ENCODE measurements at places on chromosomes 16 and 17.

- no peak for DNase-seq
These were observed 81.2 kb downstream of the TIMM22 start for GRCh38 chr17:1077986-1078711.

DNA sequence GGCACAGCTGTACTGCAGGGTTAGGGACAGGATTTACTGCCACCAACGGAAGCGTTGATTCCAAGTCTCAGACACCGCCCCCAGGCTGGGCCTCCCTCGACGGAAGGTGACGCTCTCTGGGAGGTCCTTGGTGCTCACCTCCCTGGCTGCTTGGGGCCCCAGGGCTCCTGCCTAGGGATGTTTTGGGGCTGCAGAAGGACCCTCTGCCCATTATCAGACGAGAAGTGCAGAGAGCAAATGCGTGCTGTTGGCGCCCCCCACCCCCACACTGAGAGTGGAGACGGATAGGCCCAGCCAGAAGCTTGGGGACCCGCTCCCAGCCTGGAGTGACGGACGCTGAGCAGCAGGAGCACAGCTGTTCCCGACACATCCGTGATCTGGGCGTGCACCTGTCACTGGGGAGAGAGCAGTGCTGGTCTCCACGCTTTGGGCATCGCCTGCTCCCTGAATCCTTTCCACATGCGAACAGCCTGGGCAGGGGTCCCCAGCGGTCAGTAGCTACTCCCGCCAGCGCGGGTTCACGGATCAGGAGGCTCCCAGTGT is 5.1 kb upstream of the SOX8 start:
- DNase-seq: no peak

DNA sequence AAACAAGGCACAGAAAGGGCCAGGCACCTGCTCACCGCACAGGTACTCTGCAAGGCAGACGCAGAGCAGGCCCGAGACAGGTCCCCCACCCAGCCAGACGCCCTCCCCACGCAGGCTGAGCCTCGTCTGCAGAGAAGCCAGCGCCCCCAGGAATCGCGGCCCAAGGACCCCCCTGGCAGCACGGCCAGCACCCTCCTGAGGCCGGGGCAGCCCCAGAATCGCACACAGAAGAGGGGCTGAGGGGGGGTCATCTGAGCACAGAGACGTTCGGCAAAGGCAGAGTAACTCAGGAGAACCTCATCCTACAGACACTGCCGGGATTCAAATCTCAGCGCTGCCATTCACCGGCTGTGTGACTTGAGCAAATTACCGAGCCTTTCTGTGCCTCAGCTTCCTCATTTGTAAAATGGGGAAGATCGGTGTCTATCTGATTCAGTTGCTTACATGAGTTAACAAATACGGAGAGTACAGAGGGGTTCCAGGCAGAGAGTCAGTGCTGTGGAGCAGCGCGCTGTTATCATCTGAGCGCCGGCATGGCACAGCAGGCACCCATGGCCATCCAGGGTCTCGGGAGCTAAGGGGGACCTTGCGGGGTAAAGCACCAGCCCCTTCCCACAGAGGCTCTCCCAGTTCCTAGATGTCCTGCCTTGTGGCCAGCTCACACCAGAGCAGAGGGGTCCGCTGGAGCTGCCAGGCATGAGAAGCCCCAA is 10.4 kb downstream of the EMC6 start:
- DNase-seq: no peak

DNA sequence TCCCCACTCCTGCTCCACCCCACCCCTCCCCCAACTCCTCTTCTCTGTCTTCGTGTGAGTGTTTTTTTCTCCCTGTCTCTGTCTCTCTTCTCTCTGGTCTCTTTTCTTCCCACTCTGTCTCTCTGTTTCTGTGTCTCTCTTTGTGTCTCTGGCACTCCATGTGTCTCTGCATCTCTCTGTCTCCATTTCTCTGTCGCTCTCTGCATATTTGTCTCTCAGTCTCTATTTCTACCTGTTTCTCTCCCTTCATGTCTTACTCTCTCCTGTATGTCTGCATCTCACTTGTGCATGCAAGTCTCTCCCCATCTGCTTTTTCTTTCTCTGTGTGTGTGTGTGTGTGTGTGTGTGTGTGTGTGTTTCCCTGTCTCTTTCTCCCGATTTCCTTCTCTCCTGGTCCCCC is 68.2 kb downstream of the LYRM1 start:
- no peak for DNase-seq

- DNase-seq: peak; percentile 35
These were observed 53.4 kb downstream of the CACNG3 start for GRCh38 chr16:24309258-24310142.

DNA sequence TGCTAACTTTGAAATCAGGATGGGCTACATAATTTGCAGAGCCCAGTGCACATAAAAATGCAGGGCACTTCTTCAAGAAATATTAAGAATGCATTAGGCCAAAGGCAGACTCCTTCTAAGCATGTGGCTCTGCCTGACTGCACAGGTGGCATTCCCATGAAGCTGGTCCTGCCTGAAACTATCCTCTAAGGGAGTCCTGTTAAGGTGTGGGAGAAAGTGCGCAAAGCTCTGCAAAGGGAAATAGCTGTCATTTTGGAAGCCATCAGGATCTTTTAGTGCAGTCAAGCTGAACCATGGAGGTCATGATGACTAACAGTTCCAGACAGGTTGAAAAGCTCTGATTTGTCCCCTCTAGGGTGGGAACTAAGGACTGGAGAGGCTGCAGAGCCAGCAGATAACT is 41.9 kb upstream of the CRHR1 start:
- DNase-seq: no peak

GRCh38 chr16:89925596-89926079 is 2.5 kb downstream of the TUBB3 start:
- no peak for DNase-seq

GRCh38 chr17:59003860-59004259 is 102.8 kb downstream of the TRIM37 start:
- DNase-seq: no peak

DNA sequence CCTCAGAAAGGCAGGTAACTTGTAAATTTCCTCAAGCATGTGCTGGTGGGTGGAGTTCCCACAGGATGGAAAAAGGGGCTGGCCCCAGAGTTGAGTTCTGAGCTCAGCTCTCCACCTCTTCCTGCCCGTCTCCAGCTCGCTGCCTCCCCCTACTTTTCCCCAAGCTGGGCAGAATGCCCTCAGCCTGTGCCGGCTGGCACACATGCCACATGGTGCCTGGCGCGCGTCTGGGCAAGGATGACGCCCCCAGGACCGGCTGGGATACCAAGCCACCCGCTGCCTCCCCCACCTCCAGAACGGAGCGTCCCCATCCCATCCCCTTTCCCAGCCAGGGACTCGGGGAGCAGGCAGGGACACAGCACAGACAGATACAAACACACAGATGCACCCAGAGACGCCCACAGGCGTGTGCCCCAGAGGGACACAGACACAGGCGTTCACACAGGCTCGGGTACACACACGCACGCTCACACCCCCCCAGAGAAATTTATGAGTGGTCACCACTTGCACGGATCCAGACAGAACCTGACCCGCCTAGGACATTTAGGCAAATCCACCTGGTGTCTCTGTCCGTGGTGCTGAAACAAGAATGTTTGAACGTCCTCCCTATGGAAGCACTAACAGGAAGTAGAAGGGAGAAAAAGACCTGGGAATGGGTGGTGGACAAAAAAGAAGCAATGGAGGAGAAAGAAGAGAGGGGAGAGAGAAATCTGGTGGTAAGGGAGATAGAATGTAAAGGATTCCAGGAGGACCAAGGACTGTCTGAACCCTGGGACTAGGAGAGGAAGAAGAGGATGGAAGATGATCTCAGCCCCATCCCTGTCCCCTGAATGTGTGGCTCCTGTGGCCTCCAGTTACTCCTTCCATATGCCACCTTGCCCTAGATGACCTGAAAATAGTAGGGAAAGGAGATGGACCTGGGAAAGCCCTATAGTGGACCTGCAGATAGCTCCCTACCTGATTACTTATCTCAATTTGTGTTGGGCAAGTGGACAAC is 15.5 kb downstream of the NEUROD2 start:
- peak; percentile 13 for DNase-seq

DNA sequence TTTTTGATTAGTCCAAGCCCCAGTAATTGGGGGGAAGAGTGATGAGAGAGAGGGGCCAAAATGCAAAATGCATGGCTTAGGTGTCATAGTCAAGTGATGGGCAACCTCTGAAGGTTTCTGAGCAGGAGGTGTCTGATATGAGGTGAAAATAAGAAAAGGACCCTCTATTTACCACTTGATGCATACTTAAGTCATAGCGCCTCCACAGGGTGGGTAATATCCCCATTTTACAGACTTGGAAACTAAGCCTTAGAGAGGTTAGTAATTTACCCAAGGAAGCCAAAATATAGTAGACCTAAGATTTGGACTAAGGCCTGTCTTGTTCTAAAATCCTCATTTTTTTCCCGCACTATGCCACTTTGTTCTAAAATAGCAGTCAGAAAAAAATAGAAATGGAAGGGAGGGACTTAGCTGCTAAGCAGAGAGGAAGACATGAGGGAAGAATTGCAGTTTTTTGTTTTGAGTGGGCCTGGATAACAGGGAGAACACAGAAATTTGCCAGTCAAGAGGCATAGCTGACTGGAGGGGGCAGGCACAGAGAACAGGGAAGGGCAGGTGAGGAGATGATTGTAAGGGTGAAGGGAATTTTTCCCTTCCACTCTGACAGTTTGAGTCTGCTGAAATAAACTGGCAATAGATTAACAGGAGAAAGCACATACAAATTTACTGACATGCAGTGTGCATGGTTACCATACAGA is 2.3 kb upstream of the GRB2 start:
- no peak for DNase-seq

GRCh38 chr16:23147666-23148065 is 1.6 kb downstream of the USP31 start:
- no peak for DNase-seq

DNA sequence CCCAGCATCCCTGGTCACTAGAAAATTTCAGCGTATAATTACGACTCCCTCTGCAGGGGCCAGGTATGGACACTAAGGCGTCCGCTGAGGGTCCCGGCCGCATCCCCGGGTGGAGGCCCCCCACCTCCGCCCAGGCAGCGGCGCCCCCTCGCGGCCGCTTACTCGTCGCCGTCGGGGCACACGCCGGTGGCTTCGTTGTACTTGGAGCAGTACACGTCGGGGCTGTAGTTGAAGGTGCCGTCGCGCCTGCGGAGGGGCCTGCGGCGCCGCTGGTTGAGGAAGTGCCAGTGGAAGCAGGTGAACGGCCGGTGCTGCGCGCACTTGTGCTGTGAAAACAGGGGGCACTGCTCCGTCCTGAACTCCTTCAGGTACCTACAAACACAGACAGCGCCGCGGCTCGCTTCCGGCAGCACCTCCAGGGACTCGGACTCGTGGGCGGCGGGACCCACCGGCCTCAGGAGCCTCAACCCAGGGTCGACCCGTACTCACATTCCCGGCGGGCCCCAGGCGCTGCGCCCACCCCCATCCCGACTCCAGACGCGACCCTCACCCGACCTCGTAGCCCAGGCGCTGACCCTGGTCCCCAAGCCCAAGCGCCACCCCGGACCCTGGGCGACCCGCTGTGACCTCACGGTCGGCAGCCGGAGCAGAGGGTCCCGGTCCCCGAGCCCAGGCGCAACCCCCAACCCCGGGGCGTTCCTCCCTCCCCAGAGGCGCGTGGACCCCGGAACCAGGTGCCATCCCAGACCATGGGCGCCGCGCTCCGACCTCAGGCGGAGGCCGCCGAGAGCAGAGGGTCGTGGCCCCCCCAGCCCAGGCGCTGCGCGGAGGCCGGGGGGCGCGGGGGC is 596 bp downstream of the UNKL start:
- peak; percentile 23 for DNase-seq

- no peak for DNase-seq
These were observed 55.2 kb upstream of the ELAC2 start for GRCh38 chr17:13073018-13073417.

GRCh38 chr17:4136373-4136772 is 6.5 kb downstream of the ZZEF1 start:
- no peak for DNase-seq

DNA sequence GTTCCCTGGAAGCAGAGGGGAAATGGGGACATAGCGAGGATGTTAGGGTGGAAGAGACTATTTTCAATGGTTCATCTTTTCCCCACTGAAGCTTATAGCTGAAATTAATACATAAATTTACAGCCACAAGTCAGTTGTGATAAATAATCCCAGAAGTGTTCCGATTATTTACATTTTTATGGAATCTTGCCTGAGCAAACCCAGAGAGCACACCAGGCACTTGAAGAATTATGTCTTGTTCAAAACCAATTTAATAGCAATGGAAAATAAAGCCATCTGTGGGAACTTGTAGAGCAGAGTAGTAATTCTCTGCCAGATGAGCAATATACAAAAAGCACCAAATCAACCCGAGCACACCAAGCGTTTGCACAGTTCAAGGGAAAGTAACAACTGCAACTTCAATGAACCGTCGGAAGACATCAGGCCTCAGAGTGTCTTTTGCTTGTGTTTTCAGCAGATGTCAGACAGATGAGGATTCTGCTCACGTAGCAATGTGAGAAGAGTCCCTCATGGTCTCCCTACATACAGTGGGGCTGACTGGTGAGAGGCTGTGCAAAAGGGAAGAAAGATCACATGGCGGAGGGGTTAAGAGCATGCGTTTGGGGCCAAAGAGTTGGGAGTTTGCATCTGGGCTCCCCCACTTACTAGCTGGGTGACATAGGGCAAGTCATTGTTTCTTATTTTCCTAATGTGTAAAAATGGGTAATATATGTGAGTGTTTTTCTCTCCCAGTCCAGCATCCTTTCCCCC is 148.7 kb upstream of the HS3ST2 start:
- no peak for DNase-seq

- no peak for DNase-seq
These were observed 43.6 kb upstream of the CACNG5 start for GRCh38 chr17:66791347-66791746.

GRCh38 chr17:45073414-45074070 is 12.4 kb downstream of the NMT1 start:
- DNase-seq: peak; percentile 77

GRCh38 chr16:20042848-20043247 is 30.8 kb downstream of the GPR139 start:
- no peak for DNase-seq

- DNase-seq: peak; percentile 76
These were observed 1.4 kb upstream of the KANSL1 start for GRCh38 chr17:46194393-46195216.

DNA sequence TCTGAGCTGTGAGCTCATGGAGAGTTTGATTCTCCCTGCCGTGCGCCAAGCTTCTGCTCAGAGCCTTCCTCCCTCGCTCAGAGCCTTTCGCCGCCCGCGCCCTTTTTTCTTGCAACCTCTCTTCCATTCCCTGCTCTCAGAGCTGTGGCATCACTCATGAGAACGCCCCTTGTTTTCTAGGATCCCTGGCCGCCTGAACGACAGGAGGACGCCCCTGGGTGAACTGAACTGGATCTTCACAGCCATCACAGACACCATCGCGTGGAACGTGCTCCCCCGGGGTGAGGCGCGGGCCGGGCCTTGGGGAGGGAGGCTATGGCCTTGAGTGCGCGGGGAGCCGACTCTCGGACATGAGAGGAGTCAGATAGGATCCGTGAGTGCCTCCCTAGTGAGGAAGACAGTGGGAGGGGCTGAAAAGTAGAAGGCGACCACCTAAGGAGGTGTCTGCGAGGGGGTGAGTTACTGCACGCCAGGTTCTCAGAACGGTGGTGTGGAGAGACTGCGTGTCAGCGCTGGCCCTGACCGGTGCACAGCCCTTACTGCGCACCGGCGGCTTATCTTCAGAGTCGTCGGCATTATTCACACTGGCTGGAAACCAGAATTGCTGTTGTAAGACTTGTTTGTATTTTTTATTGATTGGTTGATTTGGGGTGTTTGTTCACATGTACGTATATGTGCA is 169.5 kb upstream of the CHMP6 start:
- no peak for DNase-seq

Measured in HCEC 1CT (cell line).